ENCODE measurements at places on chromosomes 1 and 21.
A peak's percentile ranks its signal among the peaks of the same experiment; 100 is the strongest.

GRCh38 chr1:920010-920409, 3.7 kb upstream of the SAMD11 start:
- no peak for DNase-seq

GRCh38 chr1:34977210-34977471, 8.0 kb downstream of the TMEM35B start:
- no peak for DNase-seq

- peak; percentile 14 for DNase-seq
These were observed 732 bp downstream of the HS2ST1 start for GRCh38 chr1:86914998-86915736.

- no peak for DNase-seq
These were observed 129.4 kb upstream of the EDN2 start for GRCh38 chr1:41613689-41614574.

All from activated CD8-positive, alpha-beta memory T cell treated with anti-CD3 and anti-CD28 coated beads for 4 hours (primary cell).